H9 (cell line): ENCODE measurements at places on chromosomes 11 and 22. TPM values are rescaled to one million over a fixed set of nuclear protein-coding genes. Genes with fewer than 3 reads are reported as not detected.

GRCh38 chr11:82720267-82721065 lies 13.2 kb downstream of the FAM181B start:
- H3K27me3 ChIP-seq, result no peaks in the 10 kb centered on the region
- no peak overlapping the region for H3K27ac ChIP-seq
- no peak overlapping the region for H3K4me3 ChIP-seq
- no peak for DNase-seq
- H3K36me3 ChIP-seq, result no peaks in the 10 kb centered on the region
- H3K4me1 ChIP-seq, result no peaks in the 10 kb centered on the region

- peaks cover 22% of the 10 kb centered on the region for H3K36me3 ChIP-seq
- no peak for DNase-seq
- no peak overlapping the region for H3K4me3 ChIP-seq
- H3K27ac ChIP-seq, result no peak overlapping the region
These were observed 1015.3 kb downstream of the LRRC4C start for GRCh38 chr11:40444151-40444550.

- no peak overlapping the region for H3K4me3 ChIP-seq
- H3K27me3 ChIP-seq, result no peaks in the 10 kb centered on the region
- no peaks in the 10 kb centered on the region for H3K4me1 ChIP-seq
- H3K36me3 ChIP-seq, result no peaks in the 10 kb centered on the region
These were observed 91.4 kb downstream of the RPL27A start for GRCh38 chr11:8773916-8774539.

PAX6 gene
- total RNA-seq, result 0.11 TPM in 1 of 2 replicates, not detected in the other

GRCh38 chr11:61760946-61761345 lies 8.5 kb downstream of the MYRF start:
- no peak overlapping the region for H3K27ac ChIP-seq
- peaks cover 4% of the 10 kb centered on the region; the same call in 1 of the 2 replicates for H3K4me1 ChIP-seq
- DNase-seq, result no peak

GRCh38 chr22:19037282-19038163 lies 84.7 kb downstream of the DGCR2 start:
- H3K36me3 ChIP-seq, result peaks cover 28% of the 10 kb centered on the region
- no peaks in the 10 kb centered on the region for H3K4me1 ChIP-seq
- no peak overlapping the region for H3K27ac ChIP-seq

DNA sequence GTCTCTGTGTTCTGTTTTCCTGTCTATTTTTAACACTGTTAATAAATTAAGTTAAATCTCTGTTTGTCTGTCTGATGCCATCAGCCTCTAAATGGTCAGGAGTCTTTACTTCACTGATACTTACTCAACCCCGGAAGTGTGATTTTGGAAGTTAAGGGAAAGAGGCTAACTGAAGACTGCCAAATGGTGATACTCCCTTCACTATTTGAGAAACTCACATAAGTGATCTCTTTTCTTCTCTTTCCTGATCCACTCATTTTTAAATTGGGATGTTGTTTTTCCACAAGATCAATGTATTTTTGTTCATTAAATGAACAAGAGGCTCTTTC lies 389 bp upstream of the CASP12 start:
- no peak overlapping the region for H3K27ac ChIP-seq
- peaks cover 6% of the 10 kb centered on the region; the same call in 1 of the 2 replicates for H3K4me1 ChIP-seq
- H3K36me3 ChIP-seq, result no peaks in the 10 kb centered on the region
- H3K27me3 ChIP-seq, result no peaks in the 10 kb centered on the region
- DNase-seq, result no peak
- no peak overlapping the region for H3K4me3 ChIP-seq

OR4D5 gene
- not detected in 2 replicates for total RNA-seq

PPME1 gene
- total RNA-seq, result 39.4 and 40.7 TPM in 2 replicates

MS4A6E gene
- total RNA-seq, result not detected in 2 replicates

KRTAP5-11 gene
- not detected in 2 replicates for total RNA-seq

GRCh38 chr22:28950617-28951411 lies 67.4 kb downstream of the ZNRF3 start:
- peaks cover 10% of the 10 kb centered on the region for H3K36me3 ChIP-seq
- H3K27ac ChIP-seq, result no peak overlapping the region
- no peak for DNase-seq
- H3K4me1 ChIP-seq, result peaks cover 4% of the 10 kb centered on the region; the same call in 1 of the 2 replicates
- H3K27me3 ChIP-seq, result no peaks in the 10 kb centered on the region
- no peak overlapping the region for H3K4me3 ChIP-seq

DNA sequence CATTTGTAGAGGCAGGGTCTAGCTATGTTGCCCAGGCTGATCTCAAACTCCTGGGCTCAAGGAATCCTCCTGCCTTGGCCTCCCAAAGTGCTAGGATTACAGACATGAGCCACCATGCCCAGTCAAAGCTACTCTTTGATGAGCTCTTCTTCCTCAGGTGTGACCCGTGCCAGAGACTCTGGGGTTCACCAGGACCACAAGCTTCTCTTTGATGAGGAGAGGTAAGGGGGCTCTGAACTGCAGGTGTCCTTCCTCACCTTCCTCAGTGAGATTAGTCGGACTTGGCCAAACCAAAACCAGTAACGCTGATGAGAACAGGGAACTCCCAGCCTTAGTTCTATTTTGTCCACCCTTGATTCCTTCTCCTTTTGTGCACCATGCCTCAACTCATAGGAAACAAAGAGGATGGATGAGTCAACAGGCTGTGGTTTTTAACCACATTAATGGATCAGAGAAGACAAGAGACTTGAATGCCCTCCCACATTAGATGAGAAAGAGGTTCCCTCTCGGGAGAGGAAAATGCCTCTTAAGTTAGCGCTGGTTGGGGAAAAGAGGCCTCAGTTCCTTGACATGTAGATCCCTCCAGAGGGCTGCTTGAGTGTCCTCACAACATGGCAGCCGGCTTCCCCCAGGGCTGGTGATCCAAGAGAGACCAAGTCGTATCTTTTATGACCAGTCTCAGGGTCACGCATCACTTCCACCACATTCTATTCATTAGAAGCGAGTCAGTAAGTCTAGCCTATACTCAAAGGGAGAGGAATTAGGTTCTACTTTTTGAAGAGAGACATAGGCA lies 25.7 kb upstream of the CTR9 start:
- no peak for DNase-seq
- no peaks in the 10 kb centered on the region for H3K27me3 ChIP-seq
- no peaks in the 10 kb centered on the region; the same call in 1 of the 2 replicates for H3K4me1 ChIP-seq
- no peak overlapping the region for H3K27ac ChIP-seq
- no peaks in the 10 kb centered on the region for H3K36me3 ChIP-seq

- H3K4me1 ChIP-seq, result no peaks in the 10 kb centered on the region
- H3K27me3 ChIP-seq, result no peaks in the 10 kb centered on the region
- peaks cover 19% of the 10 kb centered on the region for H3K36me3 ChIP-seq
- H3K27ac ChIP-seq, result no peak overlapping the region
These were observed 109.8 kb downstream of the EHF start for GRCh38 chr11:34730544-34731295.

- no peaks in the 10 kb centered on the region for H3K36me3 ChIP-seq
- H3K27me3 ChIP-seq, result no peaks in the 10 kb centered on the region; the same call in 1 of the 2 replicates
- no peak overlapping the region for H3K27ac ChIP-seq
These were observed 197.8 kb downstream of the CTTN start for GRCh38 chr11:70596091-70596490.

ANKK1 gene
- total RNA-seq, result 0.11 and 0.20 TPM in 2 replicates

GRCh38 chr11:46050662-46051061 lies 70.6 kb downstream of the PHF21A start:
- no peak overlapping the region for H3K4me3 ChIP-seq
- H3K27ac ChIP-seq, result no peak overlapping the region
- H3K36me3 ChIP-seq, result peaks cover 11% of the 10 kb centered on the region
- H3K27me3 ChIP-seq, result peaks cover 2% of the 10 kb centered on the region; the same call in 1 of the 2 replicates
- no peak for DNase-seq

DNA sequence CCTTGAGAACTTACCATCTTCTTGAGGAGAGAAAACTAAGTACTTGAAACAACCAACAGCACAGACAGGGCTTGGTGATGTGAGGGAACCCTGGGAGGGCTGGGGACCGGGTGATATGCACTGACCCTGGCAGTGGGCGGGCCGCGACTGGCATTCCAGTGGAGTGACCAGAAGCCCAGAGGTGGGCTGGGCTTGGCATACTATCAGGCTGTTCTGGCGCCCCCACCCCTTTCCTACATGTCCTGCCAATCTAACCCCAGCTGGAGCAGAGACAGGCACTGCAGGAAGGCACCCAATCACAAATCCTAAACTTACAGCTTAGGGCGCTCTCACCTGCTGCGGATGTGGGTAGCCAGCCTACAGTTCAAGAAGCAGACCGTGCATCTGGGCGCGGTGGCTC lies 54.0 kb upstream of the GCAT start:
- H3K4me1 ChIP-seq, result no peaks in the 10 kb centered on the region
- peaks cover 17% of the 10 kb centered on the region; the same call in 2 of the 3 replicates for H3K36me3 ChIP-seq
- H3K27me3 ChIP-seq, result no peaks in the 10 kb centered on the region
- no peak overlapping the region for H3K4me3 ChIP-seq

P4HA3 gene
- not detected in 2 replicates for total RNA-seq

- no peak overlapping the region for H3K4me3 ChIP-seq
- no peak overlapping the region for H3K27ac ChIP-seq
- no peak for DNase-seq
These were observed 94.9 kb downstream of the FAR1 start for GRCh38 chr11:13763341-13763740.

GRCh38 chr22:19065298-19065859 lies 56.8 kb downstream of the DGCR2 start:
- peaks cover 74% of the 10 kb centered on the region for H3K36me3 ChIP-seq
- no peak for DNase-seq
- H3K4me1 ChIP-seq, result no peaks in the 10 kb centered on the region
- H3K27me3 ChIP-seq, result no peaks in the 10 kb centered on the region
- no peak overlapping the region for H3K27ac ChIP-seq

DNA sequence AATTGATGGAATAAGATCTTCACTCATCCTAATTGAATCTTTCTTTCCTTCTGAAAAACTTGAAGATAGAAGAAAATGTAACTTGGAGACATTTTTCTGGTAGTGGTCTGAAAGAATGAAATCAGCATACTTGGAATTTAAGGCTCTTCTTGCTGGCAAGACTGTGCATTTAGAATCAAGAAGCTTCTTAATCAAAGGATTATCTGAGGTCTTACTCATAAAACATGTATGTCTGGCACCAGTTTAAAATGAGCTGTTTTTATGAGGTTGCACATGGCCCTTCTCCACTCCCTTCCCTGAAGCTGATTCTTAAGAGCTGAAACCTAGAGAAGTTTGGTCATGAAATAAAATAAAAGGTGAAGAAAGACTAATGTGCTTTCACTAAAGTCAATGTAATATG lies 77.3 kb downstream of the ARHGEF12 start:
- H3K4me1 ChIP-seq, result no peaks in the 10 kb centered on the region
- peaks cover 5% of the 10 kb centered on the region; the same call in 1 of the 2 replicates for H3K36me3 ChIP-seq
- no peaks in the 10 kb centered on the region for H3K27me3 ChIP-seq
- H3K27ac ChIP-seq, result no peak overlapping the region
- H3K4me3 ChIP-seq, result no peak overlapping the region

PLEKHB1 gene
- total RNA-seq, result 34.0 and 37.1 TPM in 2 replicates

RIBC2 gene
- total RNA-seq, result 3.3 and 4.1 TPM in 2 replicates

ROBO3 gene
- total RNA-seq, result 11.8 and 12.6 TPM in 2 replicates

DNA sequence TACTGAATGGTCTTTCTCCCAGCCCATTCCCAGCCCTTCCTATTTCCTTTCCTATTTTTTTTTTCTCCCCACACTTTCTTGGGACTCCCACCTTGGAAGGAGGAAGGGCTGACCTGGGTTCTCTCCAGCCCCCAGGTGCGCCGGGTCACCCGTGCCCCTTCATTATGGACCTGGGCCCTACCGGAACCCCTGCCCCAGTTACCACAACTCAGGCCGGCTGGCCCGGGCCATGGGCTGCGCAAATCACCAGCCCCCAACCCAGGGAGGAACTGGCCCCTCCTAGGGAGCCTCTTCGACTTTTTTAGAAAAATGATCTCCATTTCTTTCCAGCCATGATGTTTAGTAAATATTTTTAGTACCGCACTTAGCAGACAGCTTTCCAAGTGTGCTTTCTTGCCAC lies 62.2 kb downstream of the MORC2 start:
- no peak for DNase-seq
- no peaks in the 10 kb centered on the region for H3K27me3 ChIP-seq
- no peak overlapping the region for H3K4me3 ChIP-seq
- H3K27ac ChIP-seq, result no peak overlapping the region

DNA sequence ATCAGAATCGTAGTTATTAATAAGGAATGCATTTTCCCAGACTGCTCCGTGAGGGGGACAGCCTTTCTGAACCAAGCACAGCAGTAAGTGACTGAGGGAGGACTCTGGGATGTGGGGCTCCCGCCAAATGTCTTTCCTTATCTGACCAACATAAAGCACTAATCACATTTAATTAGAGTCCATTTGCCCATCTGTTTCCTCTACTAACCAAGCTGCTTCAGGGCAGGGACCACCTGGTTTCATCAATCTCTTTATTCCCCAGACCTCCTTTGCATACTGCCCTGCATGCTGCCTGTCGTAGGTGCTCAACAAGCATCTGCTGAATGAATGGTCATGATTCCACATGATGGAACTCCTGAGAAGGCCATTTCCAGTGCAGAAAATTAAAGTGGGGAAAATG lies 29.4 kb downstream of the SMCO4 start:
- no peak for DNase-seq
- no peak overlapping the region for H3K4me3 ChIP-seq
- H3K36me3 ChIP-seq, result peaks cover 7% of the 10 kb centered on the region
- H3K27ac ChIP-seq, result no peak overlapping the region
- no peaks in the 10 kb centered on the region for H3K27me3 ChIP-seq

GRCh38 chr11:67534070-67534679 lies 10.9 kb upstream of the CABP2 start:
- H3K4me1 ChIP-seq, result no peaks in the 10 kb centered on the region
- no peak overlapping the region for H3K27ac ChIP-seq
- peaks cover 4% of the 10 kb centered on the region; the same call in 1 of the 2 replicates for H3K36me3 ChIP-seq
- H3K4me3 ChIP-seq, result no peak overlapping the region
- no peak for DNase-seq

DNA sequence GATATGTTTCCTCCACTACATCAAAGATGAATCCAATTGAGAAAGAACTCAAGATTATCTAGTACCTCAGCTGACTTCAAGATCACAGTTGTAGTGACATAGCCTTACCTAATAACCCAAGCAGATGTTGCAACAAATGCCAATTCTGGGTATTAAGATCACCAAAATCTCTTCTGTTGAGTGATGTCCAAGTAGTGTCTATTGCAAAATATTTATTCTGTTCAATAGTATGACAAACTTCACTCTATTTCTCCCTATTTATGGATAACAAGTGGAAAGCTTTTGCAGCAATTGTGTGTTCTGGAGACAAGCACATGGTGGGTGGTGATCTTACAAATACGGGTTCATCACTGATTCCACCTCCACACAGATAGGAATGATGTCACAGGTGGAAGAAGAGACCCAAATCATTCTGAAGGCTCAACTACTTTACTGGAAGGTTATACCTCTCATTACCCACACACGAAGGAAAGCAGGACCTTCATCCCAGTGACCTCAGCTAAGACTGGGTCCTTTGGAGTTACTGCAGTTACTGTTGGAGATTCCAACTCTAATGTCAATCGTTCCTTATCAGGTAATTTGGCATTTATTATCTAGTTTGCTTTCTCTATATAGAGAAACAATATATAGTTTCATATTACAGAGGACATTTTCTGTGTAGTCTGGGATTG lies 72.0 kb downstream of the CD44 start:
- H3K27ac ChIP-seq, result no peak overlapping the region
- H3K27me3 ChIP-seq, result no peaks in the 10 kb centered on the region
- DNase-seq, result no peak
- peaks cover 9% of the 10 kb centered on the region; the same call in 1 of the 2 replicates for H3K4me1 ChIP-seq
- no peak overlapping the region for H3K4me3 ChIP-seq

- no peak overlapping the region for H3K27ac ChIP-seq
- peak overlapping the region; percentile 66 for H3K4me3 ChIP-seq
- DNase-seq, result no peak
These were observed 3.3 kb upstream of the GCAT start for GRCh38 chr22:37804352-37804880.
